ENCODE measurements at places on chromosomes 6 and 20.

GRCh38 chr6:16754876-16755275, 6.4 kb downstream of the ATXN1 start:
- no peak for DNase-seq

DNA sequence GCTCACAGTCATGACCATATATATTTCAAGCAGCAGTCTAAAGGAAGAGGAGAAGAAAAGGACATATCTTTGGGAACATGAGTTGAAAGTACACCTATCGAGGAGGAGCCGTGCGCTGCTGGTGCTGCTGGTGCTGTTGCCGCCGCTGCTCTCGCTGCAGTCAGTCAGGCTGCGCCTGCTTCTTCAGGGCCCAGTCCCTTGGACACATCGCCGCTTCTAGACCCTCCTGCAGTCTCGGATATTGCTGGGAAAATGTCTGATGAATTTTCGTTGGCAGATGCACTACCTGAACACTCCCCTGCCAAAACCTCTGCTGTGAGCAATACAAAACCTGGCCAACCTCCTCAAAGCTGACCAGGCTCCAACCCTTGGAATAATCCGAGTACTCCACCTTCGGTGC, 8.2 kb upstream of the ASCC3 start:
- no peak for DNase-seq

GRCh38 chr6:156351346-156351966, 425.7 kb upstream of the ARID1B start:
- DNase-seq = no peak

DNA sequence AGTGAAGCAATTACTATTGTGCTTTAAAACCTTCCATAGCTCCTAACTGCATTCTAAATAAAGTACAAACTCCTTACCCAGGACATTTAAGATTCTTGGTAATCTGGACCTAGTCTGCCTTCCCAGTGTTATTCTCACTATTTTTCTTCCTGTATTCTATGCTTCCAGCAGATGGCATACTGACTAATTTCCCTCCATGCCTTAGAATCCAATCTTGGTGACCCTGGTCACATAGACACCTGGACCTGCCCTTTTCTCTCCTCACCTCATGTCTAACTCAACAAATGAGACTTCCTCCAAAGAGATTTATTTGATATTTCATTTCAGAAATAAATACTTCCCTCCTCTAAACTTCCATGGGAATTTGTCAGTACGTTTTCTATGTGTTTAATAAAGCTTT, 25.8 kb downstream of the ROS1 start:
- no peak for DNase-seq

- DNase-seq = no peak
Observed at GRCh38 chr6:132131758-132132157, 180.6 kb upstream of the CCN2 start.

DNA sequence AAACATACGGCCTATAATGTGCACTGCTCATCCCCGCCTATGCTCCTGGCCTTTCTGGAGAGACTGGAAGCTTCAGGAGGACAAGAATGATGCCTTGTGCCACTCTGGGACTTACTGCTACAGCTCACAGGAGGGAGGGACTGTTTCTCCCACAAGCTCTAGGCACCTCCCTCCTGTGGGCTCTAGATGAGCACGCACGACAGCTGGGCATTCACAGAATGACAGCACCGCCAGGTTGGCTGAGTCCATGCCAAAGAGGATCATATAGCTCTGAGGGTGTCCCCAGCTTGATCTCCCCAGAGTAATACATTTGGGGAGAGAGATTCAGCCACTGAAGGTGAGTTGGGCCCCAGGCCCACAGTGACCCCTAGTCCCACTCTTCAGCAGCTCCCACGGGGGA, 10.1 kb upstream of the PGC start:
- DNase-seq = no peak

All from activated T-cell treated with anti-CD3 and anti-CD28 coated beads for 4 hours (primary cell).